Stimulated activated CD4-positive, alpha-beta T cell treated with anti-CD3 and anti-CD28 coated beads, Interleukin-12 subunit alpha, Interleukin-12 subunit beta, amount 100 ng/mL, for 24 hours (primary cell): ENCODE measurements at places on chromosomes 12 and 14.

DNA sequence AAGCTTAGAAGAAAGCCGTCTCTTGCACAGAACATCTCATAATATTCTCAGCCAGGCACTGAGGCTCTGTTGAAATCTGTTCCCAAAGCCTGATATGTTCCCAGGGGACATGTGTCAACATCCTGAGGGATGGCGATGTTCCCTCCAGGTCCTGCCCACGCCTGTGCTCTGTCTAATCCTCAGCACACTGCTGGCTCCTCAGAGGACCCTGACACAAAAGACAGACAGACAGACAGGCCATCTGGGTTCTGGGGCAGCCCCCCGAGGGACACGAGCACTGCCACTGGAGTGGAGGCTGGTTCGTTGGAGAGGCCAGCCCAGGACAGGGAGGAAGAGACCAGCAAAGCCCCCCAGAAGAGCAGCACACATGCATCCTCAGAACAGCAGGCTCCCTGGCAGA lies 27.8 kb downstream of the CHGA start:
- no peak for DNase-seq

GRCh38 chr12:94103986-94104385 lies 44.4 kb upstream of the PLXNC1 start:
- DNase-seq = no peak

- DNase-seq = no peak
Measured at GRCh38 chr12:18066666-18067065, 23.3 kb downstream of the RERGL start.

DNA sequence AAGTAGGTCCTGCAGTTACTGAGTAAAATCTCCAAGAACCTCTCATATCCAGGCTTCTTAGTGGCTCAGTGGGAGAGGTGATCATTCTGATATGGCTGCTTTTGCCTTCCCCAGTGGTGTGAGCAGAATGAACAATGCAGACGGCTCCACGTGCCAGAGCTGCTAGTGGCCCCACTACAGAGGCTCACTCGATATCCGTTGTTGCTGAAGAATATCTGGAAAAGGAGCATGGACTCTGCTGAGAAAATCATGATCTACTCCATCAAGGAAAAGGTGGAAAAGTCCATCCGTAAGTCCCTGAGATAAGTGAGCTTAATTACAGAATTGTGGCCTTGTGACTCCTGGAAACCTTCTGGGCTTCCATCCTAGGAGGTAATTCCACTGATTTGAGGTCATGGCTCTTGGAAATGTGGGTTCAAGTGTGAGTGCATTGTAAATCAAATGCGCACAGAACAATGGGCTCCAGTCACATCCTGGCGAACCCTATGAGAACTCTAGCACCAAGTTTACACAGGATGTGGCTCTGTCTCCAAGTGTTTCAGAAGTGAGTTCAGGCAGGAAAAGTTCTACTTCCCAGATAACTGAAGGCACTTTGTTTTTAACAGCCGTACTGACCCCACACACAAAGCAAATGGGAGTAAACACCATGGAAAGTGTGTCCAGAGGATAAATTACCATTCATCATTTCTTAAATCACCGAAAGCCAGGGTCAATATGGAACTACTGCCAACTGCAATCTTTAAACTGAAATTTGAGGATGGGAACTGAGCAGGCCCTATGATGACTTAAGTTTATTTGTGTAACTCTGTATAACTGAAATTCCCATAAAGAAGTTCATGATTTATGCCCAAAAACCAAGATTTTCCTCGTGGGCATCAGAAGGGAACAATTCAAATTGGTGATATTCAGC lies 51.4 kb downstream of the PLEKHG7 start:
- DNase-seq = no peak

GRCh38 chr12:93519859-93520258 lies 52.5 kb downstream of the MRPL42 start:
- DNase-seq = no peak

GRCh38 chr12:39443081-39443928 lies at the start of gene KIF21A:
Gene KIF21A, minus strand, starts transcription at chr12:39443120. Its CDS starts 150 bp downstream, at chr12:39442970.
- peak; percentile 78 for DNase-seq

DNA sequence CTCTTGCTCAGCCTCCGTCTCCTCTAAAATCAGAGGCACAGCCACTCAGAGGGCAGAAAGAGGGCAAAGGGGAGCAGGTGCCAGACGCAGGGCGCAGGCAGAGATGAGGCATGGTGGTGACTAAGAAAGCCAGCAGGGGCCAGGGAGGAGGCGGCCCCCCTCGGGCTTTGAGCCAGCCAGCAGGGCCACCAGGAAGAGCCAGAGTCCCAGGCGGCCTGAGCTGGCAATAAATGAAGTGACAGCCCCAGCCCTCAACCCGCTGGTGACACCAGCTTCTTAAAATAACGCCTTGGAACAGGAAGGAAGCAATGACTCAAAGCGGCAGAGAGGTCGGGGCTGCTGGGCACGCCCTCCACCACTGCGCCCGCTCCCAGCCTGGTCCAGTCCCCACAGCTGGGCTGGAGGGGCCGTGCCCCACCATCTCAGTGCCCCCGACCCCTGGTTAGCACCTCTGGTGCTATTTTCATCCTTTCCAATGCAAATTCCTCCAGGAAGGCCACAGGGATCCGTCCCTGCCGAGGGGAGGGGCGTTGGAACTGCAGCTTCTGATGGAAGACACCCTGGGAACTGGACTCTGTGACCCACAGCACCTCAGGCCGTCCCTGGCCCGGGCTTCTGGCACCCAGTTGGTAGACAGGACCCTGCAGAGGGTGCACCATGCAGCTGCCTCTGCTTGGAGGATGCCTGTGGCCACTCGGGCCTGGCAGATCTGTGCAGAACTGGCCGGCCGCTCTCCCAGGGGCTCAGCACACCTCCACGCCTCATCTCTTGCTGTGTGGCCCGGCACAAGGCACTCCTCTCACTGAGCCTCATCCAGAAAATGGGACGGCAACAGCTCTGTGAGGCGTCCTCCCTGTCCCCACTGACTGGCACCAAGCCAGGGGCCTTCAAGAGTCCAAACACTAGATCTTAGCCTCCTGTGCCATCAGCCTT lies 113.7 kb downstream of the NCOR2 start:
- peak; percentile 67 for DNase-seq

GRCh38 chr12:57533108-57533507 lies 10.5 kb downstream of the MBD6 start:
- no peak for DNase-seq

DNA sequence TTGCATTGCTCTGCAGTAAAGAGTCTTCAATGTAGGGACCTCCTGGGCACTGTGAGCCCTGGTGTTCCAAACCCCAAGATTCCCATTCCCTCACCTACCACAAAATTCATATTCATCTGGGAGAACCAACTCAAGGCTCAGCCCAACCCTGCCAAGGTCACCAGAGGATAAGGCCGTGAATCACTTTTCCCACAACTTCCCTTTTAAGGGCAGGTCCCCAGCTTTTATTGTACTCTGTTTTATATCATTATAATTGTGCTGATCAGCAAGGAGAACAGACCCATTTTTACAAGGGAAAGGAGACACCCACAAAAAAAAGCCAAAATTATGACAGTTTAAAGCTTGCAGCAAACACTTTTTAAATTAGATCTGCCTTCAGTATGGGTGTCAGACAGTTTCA lies 363.0 kb upstream of the FKBP4 start:
- no peak for DNase-seq

GRCh38 chr12:49937639-49938300 lies 12.8 kb upstream of the AQP2 start:
- DNase-seq = no peak

DNA sequence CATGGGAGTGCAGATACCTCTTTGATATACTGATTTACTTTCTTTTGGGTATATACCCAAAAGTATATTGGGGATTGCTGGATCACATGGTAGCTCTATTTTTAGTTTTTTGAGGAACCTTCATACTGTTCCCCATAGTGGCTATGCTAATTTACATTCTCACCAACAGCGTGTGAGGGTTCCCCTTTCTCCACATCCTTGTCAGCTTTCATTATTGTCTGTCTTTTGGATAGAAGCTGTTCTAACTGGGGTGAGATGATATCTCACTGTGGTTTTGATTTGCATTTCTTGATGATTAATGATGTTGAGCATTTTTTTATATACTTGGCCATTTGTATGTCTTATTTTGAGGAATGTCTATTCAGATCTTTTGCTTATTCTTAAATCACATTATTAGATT lies 44.1 kb upstream of the JDP2 start:
- no peak for DNase-seq

GRCh38 chr12:124013073-124013472 lies 40.1 kb downstream of the ZNF664 start:
- no peak for DNase-seq

DNA sequence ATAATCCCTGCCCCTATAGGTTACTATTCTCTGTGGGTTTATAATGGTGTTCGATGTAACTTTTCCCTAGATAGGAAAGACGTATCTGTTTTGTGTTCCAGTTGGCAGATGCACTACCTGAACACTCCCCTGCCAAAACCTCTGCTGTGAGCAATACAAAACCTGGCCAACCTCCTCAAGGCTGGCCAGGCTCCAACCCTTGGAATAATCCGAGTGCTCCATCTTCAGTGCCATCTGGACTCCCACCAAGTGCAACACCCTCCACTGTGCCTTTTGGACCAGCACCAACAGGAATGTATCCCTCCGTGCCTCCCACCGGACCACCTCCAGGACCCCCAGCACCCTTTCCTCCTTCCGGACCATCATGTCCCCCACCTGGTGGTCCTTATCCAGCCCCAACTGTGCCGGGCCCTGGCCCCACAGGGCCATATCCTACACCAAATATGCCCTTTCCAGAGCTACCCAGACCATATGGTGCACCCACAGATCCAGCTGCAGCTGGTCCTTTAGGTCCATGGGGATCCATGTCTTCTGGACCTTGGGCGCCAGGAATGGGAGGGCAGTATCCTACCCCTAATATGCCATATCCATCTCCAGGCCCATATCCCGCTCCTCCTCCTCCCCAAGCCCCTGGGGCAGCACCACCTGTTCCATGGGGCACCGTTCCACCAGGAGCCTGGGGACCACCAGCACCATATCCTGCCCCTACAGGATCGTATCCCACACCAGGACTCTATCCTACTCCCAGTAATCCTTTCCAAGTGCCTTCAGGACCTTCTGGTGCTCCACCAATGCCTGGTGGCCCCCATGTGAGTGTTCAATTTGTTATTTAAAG lies 11.3 kb downstream of the MAPK1IP1L start:
- no peak for DNase-seq

DNA sequence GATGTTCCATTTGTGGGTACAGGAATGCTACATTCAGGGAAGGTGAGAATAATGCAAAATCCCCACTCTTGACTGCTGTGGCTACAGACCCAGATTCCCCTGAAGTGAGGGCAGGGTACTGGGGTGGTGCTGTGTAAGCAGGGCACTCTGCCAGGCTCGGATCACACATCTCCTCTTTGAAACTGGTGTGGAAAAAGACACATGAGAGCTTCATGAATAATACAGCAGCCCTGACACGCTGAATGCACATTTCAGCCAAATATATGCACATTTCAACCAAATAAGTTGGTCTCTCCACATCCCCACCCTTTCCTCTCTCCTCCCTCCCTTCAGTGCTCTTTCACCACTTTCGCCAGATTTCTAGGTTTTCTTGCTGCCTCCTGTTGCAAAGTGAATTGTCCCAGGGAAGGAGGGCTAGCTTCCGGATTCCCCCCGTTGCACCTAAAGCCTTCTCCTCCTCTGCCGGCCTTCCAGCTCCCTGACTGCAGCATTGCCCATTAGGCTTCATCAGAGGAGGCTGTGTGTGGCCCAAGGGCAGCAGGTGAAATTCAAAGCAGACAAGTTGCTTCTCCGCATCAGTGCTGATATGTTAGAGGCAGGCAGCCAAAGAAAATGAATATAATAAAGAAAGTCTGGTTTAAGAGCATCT lies 118.2 kb upstream of the TMCC3 start:
- DNase-seq = no peak

DNA sequence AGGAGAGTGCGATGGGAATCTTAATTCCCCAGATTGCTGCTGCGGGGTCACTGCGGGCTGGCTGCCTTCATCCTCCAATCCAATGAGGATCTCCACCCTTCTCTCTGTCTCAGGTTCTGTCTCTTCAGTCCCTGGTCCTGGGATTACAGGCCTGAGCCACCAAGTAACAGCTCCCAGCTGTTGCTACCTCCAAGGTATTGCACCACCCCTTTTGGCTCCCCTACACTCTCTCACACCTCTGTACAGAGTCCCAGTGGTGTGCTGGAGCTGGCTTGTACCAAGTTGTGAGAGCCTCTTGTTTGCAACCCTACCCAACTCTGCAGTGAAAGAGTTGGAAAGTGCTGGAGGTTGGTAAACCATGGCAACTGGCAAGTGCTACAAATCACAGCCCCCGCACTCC lies 10.0 kb upstream of the RILPL1 start:
- no peak for DNase-seq

DNA sequence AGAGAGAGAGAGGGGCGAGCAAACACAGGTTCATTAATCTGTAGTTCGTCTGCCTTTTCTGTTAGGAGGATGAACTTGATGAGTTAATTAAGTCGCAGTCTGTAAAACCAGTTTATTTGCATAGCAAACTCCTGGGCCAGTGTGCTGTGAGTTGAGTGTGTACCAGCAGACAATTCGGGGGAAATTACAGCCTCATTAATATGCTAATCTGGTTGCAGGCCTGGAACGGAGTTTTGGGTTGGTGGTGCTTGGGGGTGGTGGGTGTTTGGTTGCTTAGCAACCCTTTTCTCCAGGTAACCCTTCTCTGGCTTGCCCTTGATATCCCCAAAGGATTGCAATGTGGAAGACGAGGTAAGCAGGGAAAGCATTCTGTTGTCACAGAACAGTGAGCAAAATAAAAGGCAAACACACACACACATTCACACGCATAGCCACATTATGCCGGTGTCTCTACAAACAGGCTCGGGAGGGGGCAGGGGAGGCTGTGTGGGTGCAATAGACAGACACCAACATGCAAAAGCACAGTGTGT lies 29.2 kb upstream of the LHX5 start:
- DNase-seq = no peak

GRCh38 chr12:26058308-26058707 lies 66.5 kb downstream of the BHLHE41 start:
- DNase-seq = no peak

GRCh38 chr12:100193085-100193484 lies 7.5 kb upstream of the ACTR6 start:
- no peak for DNase-seq

DNA sequence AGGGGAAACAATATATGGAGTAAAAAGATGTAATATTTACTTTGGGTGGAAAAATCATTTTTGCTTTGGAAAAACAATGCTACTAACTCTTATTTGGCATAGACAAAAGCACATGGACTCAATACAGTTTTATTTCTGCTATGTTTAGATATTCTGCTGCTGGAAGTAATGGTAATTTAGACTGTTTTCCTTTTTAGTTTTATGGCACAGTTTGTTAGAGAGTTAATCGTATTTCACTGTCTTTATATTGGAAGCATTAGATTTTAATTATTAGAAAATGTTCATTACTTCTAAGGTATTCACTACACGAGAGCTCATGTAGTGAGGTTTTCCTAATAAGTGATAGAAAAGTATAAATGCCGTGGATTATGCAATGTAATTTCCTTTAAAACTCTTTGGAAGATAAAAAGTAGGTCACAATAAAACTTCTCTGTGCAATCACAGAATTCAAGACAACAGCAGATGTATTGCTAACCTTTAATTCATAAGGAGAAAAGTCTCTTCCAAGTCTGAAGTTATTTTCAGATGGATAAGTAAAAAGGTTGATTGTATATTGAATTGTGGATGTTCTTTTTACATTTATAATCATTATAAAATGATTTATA lies 851.8 kb downstream of the TMTC2 start:
- DNase-seq = no peak

GRCh38 chr14:68379510-68380328 lies 413.1 kb downstream of the ZFP36L1 start:
- DNase-seq = no peak

GRCh38 chr12:21888276-21888863 lies 52.9 kb downstream of the ABCC9 start:
- no peak for DNase-seq

GRCh38 chr14:52352569-52352968 lies 38.5 kb downstream of the PTGER2 start:
- DNase-seq = no peak

GRCh38 chr12:40099423-40099853 lies 6.4 kb downstream of the SLC2A13 start:
- DNase-seq = no peak
